A549 treated with GW870086 at 1 μM for 4 hours (cell line): ENCODE measurements at places on chromosomes 16 and 17. TPM values are rescaled to one million over a fixed set of nuclear protein-coding genes. Genes with fewer than 3 reads are reported as not detected.

PDILT gene
- not detected in 5 replicates for total RNA-seq

DPH1 gene
- 38.4 to 46.1 TPM (median 41.9 TPM) in 5 replicates for total RNA-seq

RANGRF gene
- total RNA-seq = 39.8 to 50.9 TPM (median 44.1 TPM) in 5 replicates

KRT34 gene
- total RNA-seq = 0.37 to 0.73 TPM (median 0.45 TPM) in 5 replicates

TMC8 gene
- 0.21 to 0.42 TPM (median 0.40 TPM) in 5 replicates for total RNA-seq

CACNA1H gene
- total RNA-seq = 12.4 to 19.8 TPM (median 18.4 TPM) in 5 replicates

PFAS gene
- 41.2 to 50.2 TPM (median 48.6 TPM) in 5 replicates for total RNA-seq

SEPTIN12 gene
- total RNA-seq = not detected in 5 replicates

WNK4 gene
- 0.90 to 1.1 TPM (median 1.0 TPM) in 5 replicates for total RNA-seq

CCL11 gene
- total RNA-seq = not detected in 5 replicates

KRTAP2-1 gene
- total RNA-seq = not detected in 5 replicates

SSTR5 gene
- 0.47 to 1.6 TPM (median 0.69 TPM) in 5 replicates for total RNA-seq

SDR42E2 gene
- not detected in 5 replicates for total RNA-seq
